ENCODE measurements at places on chromosomes 1 and 21.

- peak; percentile 70 for DNase-seq
These were observed 39.8 kb downstream of the TGFBR3 start for GRCh38 chr1:91846007-91846638.

DNA sequence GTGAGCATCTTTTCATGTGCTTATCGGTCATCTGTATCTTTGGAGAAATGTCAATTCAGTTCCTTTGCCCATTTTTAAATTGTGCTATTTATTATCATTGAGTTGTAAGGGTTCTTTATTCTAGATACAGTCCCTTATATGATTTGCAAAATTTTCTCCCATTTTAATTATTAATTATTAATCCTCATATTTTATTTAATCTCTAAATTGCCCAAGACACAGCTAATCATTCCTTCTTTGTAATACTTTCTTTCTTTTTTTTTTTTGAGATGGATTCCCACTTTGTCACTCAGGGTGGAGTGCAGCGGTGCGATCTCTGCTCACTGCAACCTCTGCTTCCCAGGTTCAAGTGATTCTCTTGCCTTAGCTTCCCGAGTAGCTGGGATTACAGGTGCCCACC is 13.1 kb upstream of the TENT5B start:
- no peak for DNase-seq

DNA sequence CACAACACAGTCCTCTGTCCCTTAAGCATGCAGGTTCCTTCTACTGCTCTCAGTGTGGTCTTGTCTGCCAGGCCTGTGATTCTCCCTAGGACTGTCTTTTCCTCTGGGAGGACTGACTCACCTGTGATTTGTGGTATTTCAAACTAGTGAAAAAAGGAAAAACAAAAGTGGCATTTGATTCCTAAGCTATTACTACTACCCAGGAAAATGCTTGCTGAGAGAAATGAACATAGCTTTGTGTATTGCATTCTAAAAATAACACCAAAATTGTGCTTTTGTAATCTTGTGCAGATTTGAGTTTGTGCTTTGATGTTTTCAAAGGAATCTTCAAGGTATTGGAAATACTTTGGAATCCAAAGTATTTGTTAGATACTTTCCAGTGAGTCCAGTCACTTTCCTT is 57.0 kb downstream of the GPR161 start:
- no peak for DNase-seq

GRCh38 chr1:231959225-231959884 is 332.8 kb downstream of the DISC1 start:
- DNase-seq, result no peak

- DNase-seq, result no peak
These were observed 185.7 kb upstream of the VAMP3 start for GRCh38 chr1:7585216-7585907.

DNA sequence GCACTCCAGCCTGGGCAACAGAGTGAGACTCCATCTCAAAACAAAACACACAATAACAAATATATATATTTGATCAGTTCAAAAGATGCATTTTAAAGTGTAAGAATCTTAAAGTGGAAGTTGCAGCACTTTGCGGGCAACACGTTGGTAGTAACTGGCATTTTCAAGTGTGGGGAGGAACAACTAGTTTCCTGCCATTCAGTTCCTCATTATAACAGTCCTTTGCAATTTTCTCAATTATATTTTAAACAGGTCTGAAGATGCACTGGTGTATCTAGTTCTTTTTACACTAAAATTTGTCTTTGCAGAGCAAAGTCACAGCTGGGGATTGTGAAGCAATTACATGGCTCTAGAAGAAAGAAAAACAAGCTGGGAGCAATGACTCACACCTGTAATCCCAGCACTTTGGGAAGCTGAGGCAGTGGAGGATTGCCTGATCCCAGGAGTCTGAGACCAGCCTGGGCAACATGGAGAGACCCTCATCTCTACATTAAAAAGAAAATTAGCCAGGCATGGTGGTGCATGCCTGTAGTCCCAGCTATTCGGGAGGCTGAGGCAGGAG is 25.3 kb downstream of the RRAGC start:
- DNase-seq, result no peak

DNA sequence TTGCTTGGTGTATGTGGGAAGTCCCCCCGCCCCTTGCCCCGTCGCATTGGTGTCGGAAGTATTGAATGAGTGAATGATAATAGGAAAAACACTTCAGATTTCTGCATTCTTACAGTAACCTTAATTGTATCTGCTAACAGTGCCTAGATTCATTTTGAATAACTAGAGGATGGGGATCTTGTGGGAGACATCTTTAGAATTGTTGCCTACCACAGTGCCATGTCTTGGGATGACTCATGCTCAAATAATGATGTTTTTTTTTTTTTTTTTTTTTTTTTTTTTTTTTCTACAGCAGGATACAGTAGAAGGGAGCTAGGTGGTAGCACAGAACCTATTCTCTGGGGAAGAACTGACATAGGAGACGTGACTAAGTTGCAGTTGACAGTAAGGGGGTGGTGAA is 237.9 kb downstream of the USP25 start:
- no peak for DNase-seq

- DNase-seq, result no peak
These were observed 24.6 kb downstream of the SORT1 start for GRCh38 chr1:109373126-109373525.

DNA sequence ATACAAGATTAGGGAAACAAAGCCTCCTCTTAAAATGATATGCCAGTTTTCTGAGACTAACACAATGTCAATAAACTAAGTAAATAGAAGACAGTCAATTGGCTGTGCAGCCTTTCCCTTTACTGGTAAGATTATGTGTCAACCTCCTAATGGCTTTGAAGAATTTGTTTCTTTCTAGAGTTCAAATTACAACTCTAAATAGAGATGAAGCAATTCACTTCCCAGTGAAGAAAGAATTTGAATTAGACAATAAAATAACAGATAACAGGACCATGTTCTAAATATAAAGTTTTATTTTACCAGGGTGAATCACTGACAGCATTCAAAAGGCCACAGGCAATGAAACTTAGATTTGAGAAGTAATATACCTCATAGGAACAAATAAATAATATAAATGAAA is 680.3 kb downstream of the PLA2G4A start:
- no peak for DNase-seq

GRCh38 chr1:11286735-11287410 is 13.9 kb downstream of the UBIAD1 start:
- DNase-seq, result no peak

DNA sequence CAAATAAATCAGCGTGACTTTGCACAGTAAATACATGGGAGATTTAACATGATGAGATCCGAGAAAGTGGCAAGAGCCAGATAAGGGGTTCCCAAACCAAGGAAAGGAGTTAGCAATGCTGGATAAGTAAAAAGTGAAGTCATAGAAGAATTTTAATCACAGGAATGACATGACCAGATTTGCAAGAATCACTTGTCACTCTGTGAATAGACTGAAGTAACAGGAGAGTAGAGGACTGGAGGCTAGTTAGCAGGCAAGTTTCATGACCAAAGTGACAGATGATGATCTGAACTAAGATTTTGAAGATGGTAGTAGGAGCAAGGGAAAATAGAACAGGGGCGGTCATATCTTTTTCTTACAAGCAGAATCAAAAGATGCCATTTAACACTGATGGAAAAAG is 8.4 kb downstream of the CFH start:
- no peak for DNase-seq

DNA sequence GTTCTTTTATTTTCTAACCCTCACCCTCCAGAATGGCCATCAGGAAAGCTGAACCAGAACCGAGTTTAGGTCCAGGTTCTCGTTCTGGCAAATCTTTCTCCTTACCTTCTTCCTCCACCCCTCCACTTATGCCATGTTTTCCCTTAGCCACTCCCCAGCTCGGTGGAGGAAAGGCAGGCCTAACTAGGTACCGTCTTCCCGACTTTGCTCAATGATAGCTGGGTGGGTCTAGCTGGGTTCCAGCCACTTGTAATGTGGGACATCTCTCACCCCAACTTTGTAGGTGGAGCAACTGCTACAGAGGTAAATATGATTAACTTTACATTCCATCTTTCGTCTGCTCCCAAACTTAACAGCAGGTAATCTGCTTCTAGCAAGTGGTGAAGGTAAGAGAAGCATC is 646 bp downstream of the BNIPL start:
- DNase-seq, result no peak

Measured in D341Med (cell line).